ENCODE measurements at places on chromosomes 5 and 9.

DNA sequence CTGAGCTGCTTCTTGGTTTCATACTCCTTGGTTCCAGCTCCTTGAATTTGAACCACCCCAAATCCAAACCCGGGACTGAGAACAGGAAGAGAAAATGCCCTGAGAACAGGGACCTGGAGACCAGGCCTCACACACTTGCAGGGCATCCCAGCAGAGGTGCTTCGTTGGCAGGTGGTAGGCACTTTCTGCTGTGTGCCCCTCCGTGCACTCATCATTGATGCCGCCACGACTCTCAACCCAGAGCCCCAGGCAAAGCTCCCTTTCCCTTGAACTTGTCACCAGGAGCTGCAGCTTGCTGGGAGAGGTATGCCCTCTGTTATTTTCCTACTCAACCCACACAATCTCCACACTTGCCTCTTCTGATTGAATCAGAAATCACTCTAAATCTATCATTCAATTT lies 217.8 kb upstream of the IRX1 start:
- DNase-seq: no peak

DNA sequence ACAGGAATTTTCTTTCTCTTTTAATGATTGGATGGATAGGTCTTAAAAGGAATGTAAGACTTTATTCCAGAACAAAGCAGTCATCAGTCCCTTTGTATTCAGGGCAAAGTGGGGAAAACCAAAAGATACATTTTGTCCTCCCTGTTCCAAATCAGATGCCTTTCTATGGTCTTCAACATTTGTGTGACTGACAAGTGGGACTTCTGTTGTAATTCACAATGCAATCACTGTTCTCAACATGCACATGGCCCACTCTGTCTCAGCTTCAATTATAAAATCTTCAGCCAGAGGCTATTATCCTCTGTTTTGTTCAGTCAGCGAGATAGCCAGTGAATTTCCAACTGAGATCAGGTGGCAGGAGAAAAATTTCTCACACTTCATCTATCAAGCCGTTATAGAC lies 95.5 kb upstream of the ERBIN start:
- DNase-seq: no peak

GRCh38 chr5:149223081-149223848 lies 48.4 kb upstream of the AFAP1L1 start:
- DNase-seq: no peak

DNA sequence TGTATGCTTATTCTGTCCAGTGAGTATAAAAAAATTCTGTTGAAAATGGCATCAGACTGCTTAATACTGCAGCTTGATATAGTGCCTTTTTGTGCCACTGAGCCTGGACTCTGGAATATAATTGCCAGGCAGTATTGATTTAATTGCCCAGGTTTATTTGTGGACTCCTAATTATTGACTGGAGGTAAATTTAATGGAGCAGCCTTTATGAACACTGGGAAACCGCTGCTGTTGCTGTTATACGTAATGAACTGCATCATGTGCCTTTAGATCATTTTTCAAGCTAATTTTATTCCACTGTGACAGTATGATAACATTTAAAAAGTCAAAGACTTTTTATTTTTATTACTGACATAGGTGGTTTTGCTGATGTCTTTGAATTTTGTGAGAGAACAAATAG lies 90.2 kb upstream of the SH3GL2 start:
- DNase-seq: no peak

DNA sequence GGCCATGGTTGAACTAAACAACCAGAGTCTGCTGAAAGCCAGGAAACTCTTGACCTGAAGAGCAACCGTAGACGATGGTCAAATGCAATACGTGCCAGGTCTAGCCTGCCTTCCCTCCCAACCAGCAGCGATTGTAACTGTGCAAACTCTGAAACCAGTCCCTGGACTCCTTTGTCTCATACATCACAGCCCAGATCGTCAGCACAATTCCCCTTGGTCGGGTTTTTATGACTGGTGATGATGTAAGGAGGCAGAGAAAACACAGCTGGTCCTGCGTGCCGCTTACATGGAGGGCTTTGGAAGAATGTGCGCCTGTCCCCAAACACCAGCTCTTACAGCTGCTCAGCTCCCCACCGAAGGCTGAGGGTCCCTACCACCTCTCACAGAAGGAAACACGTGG lies 24.6 kb downstream of the SMIM23 start:
- DNase-seq: peak; percentile 91

GRCh38 chr9:9819886-9820285 lies 792.9 kb downstream of the PTPRD start:
- no peak for DNase-seq
